ENCODE measurements at places on chromosomes 3 and 15. TPM values are rescaled to one million over a fixed set of nuclear protein-coding genes. Genes with fewer than 3 reads are reported as not detected.

DNA sequence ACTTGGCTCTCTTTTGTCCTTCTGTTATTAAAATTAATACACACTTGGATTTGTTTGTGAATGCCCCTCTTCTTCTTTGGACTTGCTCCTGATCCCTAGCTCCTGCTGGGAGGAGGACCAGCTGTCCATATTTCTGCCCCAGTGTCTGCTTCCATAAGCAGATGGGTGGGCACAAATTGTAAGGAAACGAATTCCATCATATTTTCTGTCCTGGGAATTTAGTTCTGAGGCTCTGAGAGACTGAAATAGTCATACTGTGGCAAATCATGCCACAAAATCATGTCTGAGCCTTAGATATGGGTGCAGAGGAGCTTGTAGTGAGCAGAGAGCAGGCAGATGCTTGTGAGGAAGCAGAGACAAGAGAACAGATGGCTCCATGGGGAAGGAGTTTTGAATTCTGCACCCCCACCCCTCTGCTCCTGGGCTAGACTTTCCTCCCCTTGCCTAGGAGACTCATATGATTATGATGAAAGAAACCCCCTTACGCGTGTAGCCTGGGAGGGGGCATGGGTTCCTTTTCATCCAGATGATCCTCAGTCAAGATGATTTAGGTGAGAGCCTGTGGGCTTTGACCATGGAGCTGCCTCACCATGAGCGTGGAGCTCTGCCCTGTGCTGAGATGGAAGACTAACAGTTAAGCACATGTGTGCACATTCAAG is 50.6 kb downstream of the SV2B start:
- DNase-seq = no peak

Gene PLA2G4D
- not detected for total RNA-seq

Gene TRPM7
- 25.9 TPM for total RNA-seq

Gene RFX7
- 17.0 TPM for total RNA-seq

- peak; percentile 13 for DNase-seq
These were observed 77.6 kb downstream of the EDEM1 start for GRCh38 chr3:5264896-5265770.

GRCh38 chr3:67048067-67048714 is 50.1 kb downstream of the KBTBD8 start:
- DNase-seq = no peak

GRCh38 chr15:98824595-98824994 is 176.3 kb downstream of the IGF1R start:
- no peak for DNase-seq

DNA sequence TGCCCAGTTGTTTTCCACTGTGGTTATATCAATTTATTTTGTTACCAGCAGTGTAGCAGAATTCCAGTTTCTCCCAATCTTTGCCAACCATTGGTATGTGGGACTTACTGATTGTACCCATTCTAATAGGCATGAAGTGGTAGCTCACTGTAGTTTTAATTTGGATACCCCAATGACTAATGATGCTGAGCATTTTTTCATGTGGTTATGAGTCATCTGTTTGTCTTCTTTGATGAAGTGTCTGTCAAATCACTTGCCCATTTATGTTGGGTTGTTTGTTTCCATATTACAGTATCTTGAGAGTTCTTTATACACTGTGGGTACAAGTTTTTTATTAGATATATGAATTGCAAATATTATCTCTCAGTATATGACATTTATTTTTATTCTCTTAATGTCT is 644.3 kb downstream of the NR2F2 start:
- DNase-seq = no peak

- no peak for DNase-seq
These were observed 403.2 kb downstream of the ZIC1 start for GRCh38 chr3:147812186-147812911.

GRCh38 chr3:31407665-31408064 is 125.1 kb upstream of the STT3B start:
- peak; percentile 13 for DNase-seq

GRCh38 chr3:28186748-28187147 is 54.7 kb upstream of the CMC1 start:
- DNase-seq = no peak

DNA sequence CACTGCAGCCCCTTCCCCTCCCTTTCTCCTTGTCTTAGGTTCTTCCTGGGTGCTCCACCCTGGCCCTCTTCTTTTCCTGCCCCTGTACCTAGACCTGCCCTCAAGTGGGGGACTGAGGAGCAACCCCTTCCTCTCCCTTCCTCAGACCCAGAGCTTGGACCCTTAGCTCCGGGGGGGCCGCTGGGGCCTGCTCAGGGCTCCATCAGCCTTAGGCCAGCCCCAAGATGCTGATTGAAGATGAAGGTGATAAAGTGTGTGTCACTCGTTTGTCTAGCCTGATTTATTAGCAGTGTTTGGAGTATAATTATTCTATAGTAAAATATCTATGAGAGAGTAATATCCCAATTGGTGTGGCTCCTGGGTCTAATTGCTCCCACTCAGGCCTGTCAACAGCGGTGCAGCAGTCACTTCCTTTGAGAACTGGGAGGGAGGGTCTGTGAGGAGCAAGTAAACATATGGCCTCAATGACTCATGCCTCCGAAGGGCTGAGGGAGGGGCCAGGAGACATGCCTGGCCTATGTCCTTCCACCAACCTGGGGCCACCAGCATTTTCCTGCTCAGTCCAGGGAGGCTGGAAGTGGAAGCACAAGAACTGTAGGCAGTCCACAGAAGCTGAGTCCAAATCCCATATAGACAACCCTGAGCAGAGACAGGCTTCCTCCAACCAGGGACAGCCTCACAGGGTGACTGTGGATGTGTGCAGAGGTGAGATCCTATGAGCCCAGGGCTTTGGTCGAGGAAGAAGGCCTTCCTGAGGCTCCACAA is 123.2 kb downstream of the DNAJB8 start:
- no peak for DNase-seq

Gene MYRIP
- total RNA-seq = not detected

Gene GOLGA6L7
- total RNA-seq = not detected

Gene PRR20G
- not detected for total RNA-seq

- DNase-seq = peak; percentile 43
These were observed 65.7 kb upstream of the ALDH1L1 start for GRCh38 chr3:126245811-126246727.

DNA sequence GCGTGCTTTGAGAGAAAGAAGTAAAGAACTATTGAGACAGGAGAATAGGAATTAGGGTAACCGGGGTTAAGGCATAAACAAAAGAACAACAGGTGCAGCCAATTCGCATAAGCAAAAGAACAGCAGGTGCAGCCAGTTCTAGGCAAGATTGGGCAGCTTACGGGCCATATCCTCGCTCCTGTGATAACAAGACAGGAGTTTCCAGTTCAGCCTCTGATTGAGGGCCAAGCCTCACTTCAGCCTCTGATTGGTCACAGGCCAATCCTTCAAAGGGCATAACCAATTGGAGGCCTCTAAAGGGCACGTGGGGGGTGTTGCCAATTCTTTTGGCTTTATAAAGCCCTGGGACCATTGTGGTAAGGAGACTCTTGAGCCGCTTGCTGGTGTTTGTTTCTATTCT is 143.5 kb downstream of the GADL1 start:
- DNase-seq = no peak

Gene CPNE9
- total RNA-seq = not detected

- DNase-seq = no peak
These were observed 5.2 kb upstream of the RAD18 start for GRCh38 chr3:8968375-8968882.

GRCh38 chr15:90291679-90292356 is 26.3 kb downstream of the NGRN start:
- DNase-seq = no peak

- DNase-seq = peak; percentile 35
These were observed at the start of gene MASP1 for GRCh38 chr3:187291512-187292132. Gene MASP1, minus strand, starts transcription at chr3:187291737. Its CDS starts 105 bp downstream, at chr3:187291632.

Gene TLR9
- total RNA-seq = not detected

- peak; percentile 5 for DNase-seq
These were observed 90.1 kb upstream of the BHLHE40 start for GRCh38 chr3:4888913-4889846.

Gene CD276
- 97.1 TPM for total RNA-seq

Gene RBP2
- not detected for total RNA-seq

Gene FAM162A
- total RNA-seq = 38.1 TPM

Gene SPESP1
- total RNA-seq = 0.34 TPM

Gene HIGD2B
- total RNA-seq = not detected

Gene SEMA5B
- not detected for total RNA-seq

DNA sequence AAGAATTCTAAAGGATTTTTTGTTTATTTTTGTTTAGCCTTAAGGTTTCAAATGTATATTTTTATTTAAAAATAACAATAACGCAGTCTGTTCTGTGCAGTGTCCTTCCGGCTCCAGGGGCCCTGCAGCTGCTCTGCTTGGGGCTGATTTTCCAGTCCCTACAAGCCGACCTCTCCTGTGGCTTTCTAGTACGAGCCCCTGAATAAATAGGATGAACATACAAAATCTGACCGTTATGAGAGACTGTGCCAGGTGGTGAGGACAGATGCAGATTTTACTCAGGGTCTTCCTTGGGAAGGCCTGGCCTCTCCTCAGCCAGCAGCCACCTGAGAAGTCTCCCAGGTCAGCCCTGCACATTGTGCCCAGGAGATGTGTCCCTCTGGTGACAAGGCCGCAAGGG is 59.2 kb upstream of the ADAMTS17 start:
- no peak for DNase-seq

GRCh38 chr3:32045091-32045915 is 61.1 kb upstream of the GPD1L start:
- DNase-seq = peak; percentile 15

Data from HFFc6 (cell line).